Retinal pigment epithelial cell (primary cell): ENCODE measurements at places on chromosomes 7 and 10.

DNA sequence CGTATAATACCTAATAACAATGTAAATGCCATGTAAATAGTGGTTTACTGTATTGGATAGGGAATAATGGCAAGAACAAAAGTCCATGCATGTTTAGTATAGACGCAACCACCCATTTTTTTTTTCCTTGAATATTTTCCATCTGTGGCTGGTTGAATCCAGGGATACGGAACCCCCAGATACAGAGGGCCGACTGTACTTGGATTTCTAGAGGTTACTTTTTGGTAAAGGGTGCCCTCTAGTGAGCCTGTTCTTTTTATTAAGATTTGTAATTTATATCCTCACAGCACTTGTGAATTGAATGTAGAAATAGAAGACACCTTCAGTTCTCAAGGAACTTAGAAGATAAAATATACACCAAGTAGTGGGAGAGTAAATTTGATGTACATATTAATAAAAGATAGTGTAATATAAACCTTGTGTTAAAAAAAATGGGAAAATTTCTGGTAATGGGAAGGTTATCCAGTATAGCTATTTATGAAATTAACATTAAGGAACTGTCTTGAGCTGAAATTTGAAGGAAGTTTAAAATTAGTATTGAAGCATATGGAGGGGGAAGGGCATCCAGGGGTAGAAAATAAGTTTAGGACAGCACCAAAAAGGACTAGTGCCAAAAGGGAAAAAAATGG, 32.0 kb downstream of the EXOC6 start:
- peak; percentile 9 for DNase-seq

- no peak for DNase-seq
These were observed 5.9 kb downstream of the FBXL13 start for GRCh38 chr7:103068414-103069403.

DNA sequence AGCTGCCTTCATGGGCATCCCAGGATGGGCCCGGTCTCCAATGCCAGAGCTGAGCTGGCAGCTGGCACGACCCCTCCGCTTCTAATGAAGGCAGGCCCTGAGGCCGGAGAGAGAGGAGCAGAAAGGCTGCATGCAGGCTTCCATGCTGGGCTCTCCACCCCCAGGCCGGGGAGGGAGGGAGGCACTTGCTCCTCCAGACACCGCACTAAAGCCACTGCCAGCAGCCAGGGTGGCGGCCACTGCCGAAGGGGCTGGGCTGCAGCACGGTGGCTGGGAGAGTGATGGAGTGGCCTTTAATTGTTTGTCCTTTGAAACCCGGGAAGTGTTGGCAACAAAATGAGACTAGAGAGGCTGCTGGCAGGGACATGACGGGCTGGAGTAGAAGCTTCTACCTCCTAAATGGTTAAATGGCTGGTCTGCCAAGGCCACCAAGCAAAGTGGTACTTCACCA, 236.5 kb downstream of the SKAP2 start:
- no peak for DNase-seq

DNA sequence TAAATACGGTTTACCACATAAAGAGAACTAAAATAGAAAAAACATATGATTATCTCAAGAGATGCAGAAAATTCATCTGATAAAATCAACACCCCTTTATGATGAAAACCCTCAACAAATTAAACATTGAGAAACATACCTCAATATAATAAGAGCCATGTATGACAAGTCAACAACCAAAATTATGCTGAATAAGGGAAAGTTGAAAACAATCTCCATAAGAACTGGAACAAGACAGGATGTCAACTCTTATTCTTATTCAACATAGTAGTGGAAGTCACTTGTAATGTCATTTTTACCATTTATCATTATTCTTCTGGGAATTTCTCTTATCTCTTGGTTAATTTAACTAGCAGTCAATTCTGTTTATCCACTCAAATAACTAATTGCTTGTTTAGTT, 79.0 kb downstream of the PCDH15 start:
- no peak for DNase-seq

DNA sequence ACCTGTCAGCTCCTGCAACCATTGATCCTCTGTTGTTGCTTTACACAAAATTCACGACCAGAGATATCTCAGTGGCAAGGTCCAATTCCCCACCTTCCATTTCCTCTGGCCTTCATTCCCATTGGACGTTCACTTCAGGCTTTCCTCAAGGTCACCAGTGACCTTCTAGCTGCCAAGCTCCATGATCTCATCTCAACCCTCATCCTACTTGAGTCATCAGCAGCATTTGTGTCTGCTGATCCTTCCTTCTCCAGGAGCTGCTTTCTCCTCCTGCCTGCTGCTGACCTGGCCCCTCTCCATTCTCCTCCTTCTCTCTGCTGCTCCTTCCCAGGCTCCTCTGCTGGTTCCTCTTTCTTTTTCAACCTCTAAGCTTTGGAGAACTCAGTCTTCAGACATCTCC, 66.2 kb upstream of the C10orf90 start:
- no peak for DNase-seq

GRCh38 chr10:33333260-33334101, 986 bp downstream of the NRP1 start:
- DNase-seq = peak; percentile 61

DNA sequence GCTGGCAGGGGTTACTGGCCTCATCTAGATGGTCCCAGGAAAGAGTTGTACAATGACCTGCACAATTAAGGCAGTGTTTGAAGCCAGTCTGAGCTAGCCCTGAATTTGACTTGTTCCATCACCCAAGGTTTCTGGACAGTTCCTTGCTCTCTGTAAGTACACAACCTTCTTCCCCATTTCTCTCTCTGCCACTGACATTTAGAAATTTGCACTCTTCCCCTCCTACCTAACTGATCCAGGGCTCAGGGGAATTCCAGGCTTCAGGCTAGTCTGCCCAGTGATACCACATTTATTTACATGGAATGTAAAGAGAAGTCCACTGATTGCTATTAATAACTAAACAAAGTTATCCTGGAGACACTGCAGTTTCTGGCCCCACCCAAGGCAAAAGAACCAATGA, 139.0 kb upstream of the GPR26 start:
- DNase-seq = no peak

DNA sequence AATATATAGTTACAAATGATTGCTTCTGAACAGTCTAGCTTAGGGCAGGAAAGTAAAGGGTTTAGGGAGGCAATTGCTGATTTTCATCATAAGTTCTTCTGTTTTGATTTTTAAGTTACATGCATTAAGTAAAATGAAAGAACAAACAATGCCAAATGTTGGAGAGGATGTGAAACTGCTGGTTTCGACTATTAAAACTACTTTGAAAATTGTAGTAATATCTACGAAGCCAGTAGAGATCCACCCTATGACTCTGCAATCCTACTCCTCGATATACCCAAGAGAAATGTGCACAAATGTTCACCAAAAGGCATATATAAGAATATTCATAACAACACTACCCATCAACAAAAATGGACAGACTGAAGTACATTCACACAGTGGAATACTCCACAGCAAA, 24.3 kb downstream of the PDZD8 start:
- DNase-seq = no peak

- DNase-seq = no peak
These were observed 304.2 kb downstream of the PCDH15 start for GRCh38 chr10:54496852-54497251.

GRCh38 chr7:22561895-22562593, 62.1 kb upstream of the STEAP1B start:
- no peak for DNase-seq

DNA sequence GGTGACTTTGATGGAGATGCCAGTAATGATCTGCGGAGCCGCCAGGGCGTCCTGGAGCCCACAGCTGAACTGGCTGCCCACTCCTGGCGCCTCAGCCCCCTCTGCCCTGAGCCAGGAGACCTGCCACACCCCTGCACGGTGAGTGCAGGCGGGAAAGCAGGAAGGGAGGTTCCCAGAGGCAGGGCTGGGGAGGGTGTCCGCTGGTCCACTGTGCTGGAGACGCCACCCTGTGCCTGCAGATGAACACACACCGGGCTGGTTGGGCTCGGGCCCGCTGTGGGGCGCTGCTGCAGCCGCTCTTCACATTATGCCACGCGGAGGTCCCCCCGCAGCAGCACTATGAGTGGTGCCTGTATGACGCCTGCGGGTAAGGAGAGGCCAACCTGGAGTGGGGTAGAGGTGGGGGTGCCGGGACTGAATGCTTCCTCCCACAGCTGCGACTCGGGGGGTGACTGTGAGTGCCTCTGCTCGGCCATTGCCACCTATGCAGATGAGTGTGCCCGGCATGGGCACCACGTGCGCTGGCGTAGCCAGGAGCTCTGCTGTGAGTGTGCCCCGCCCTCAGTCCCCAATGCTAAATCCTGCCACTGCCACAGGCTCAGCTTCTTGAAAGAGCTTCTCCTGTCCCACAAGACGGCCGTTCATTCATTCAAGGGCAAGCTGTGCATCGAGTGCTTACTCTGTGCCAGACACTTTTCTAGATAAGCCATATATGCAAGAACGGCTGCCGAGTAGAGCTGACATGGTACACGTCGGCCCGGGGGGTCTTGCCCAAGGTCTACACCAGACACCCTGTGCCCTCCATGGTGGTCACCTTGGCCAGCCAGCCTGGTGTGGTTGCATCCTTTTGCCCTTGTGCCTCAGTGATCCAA, 14.3 kb upstream of the ZNF467 start:
- no peak for DNase-seq

DNA sequence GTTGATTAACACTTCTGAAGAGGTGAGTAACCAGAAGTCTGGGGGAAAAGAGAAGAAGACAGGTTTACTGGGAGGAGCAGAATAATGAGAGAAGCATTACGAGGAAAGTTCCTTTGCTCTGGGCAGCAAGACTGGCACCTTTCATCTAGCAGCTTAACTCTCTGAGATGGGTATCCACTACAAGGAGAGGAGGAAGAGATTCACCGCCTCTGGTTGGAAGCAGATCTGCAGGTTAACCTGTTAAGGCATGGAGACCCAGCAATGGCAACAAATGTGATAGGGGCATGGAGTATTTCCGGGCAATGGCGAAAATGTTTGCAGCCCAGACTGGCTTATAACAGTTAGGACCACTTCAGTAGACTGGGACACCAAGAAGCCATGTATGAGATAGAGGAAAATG, 162.2 kb downstream of the TFEC start:
- DNase-seq = no peak

DNA sequence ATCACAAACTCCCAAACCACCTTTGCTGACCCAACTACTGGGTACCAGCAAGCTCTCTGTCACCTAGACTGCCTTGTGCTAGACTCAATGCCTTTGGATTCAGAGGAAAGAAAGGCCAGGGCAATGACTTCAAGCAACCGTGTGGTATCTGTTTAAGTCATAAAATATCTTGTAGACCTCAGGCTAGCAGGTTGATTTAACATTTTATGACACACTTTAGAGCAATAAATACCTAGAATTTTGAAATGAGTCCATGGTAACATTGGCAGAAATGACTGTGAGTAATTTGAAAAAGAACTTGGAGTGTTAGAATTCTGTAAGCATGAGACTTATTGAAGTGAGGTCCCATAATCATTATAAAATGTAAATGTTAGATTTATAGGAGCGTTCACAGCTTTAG, 87.2 kb downstream of the TWIST1 start:
- DNase-seq = no peak

GRCh38 chr7:94778711-94779459, 123.0 kb upstream of the SGCE start:
- no peak for DNase-seq

DNA sequence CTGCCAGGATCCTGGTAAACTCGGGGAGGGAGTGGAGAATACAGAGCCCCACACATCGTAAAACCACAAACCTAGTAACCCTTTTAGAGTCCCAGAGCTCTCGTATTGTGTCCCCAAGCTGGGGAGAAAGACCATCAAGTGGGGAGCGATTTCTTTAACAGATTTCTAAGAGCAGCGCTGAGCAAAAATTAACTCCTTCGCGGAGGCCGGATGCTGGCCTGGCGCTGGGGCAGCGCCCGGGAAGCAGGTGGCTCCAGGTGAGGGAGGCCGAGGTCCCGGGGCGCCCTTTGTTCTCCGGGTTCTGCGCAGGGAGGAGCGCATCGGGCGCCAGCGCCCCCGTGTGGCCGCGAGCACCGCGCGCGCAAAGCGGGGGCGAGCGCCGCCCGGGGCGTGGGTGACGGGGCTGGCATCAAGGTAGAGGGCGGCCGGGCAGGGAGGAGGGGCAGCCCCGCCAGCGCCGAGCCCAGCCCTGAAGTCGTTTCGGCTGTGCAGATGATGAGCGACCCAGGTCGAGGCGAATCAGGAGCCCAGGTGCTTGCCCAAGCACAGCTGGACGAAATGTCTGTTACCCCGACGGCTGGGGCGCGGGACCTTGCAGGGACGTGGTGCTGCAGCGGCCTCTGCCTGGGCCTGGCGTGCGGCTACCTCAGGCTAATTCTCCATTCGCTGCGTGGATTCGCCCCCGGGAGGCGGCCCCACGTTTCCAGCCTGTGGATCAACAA, 10.4 kb upstream of the FGFR2 start:
- no peak for DNase-seq

DNA sequence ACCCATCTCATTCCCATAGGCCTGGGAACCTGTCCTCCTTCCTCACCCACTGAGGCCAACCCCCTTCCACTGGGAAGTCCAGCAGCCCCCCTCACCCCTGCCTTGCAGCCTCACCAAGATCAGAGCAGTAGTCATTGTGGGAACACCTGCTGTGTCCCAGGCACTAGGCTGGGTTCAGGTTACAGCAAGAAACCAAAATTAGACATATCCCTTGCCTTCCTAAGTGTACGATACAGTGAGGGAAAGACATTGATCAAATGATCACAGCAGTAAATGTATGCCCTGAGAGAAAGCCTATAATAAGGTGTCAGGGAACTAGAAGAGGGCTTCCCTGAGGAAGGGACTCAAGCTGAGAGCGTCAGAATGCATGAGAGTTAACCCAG, 17.0 kb upstream of the C10orf105 start:
- no peak for DNase-seq

- DNase-seq = no peak
These were observed 64.5 kb downstream of the HIF1AN start for GRCh38 chr10:100600218-100600617.

DNA sequence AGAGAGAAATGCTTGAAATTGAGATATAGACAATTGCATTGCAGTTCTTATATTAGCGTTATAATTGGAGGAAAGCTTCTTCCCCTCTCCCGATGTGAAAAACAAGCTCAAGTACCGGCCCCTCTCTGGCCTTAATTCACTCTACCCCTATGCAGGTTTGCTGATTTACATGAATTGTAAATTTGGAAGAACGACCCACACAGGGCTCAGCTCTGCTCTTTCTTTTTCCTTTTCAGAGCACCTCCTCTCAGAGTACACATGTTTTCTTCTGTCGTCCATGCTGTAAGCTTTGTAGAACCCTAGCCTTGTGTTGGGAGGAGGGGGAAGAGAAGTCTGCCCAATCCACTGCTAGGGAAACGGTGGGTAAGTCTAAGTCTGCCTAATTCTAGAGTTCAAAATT, 140.8 kb downstream of the IQUB start:
- DNase-seq = no peak

DNA sequence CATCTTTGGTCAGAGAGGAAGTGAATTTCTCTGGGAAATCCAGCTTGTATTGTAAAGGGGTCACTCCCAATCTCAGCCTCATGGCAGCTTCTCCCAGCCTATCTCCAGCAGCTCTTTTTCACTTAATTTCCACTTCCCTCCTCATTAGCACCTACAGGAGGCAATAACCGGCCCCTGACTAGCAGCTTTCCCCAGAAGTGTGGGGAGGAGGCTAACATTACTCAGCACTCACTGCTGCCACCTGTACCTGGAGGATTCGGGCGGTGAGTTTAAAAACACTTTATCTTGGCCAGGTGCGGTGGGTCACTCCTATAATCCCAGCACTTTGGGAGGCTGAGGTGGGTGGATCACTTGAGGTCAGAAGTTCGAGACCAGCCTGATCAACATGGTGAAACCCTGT, 3.8 kb downstream of the NODAL start:
- no peak for DNase-seq

- no peak for DNase-seq
These were observed 818.3 kb downstream of the MAGI2 start for GRCh38 chr7:78635026-78635793.
